ENCODE measurements at places on chromosomes 16 and 17.

DNA sequence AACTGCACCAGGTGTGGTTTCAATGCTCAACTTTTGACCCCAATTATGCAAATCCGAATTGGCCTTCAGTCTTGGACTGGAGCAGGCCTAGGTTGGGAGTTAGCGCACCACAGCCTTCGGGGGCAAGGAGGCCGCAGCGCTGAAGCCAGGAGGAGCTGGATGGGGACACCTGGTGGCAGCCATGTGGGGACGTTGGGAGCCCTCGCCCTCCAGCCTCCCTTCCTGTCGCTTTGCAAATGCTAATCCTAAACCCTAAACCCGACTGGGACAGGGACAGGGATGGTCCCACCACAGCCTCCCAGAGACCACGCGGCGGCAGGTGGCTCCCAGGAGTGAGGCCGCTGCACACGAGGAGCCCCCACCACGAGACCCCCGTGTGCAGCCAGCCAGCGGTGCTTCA, 58.7 kb downstream of the KLHDC4 start:
- no peak for ATAC-seq

GRCh38 chr17:30292286-30292858, 628 bp upstream of the BLMH start:
- peak; percentile 11 for ATAC-seq

DNA sequence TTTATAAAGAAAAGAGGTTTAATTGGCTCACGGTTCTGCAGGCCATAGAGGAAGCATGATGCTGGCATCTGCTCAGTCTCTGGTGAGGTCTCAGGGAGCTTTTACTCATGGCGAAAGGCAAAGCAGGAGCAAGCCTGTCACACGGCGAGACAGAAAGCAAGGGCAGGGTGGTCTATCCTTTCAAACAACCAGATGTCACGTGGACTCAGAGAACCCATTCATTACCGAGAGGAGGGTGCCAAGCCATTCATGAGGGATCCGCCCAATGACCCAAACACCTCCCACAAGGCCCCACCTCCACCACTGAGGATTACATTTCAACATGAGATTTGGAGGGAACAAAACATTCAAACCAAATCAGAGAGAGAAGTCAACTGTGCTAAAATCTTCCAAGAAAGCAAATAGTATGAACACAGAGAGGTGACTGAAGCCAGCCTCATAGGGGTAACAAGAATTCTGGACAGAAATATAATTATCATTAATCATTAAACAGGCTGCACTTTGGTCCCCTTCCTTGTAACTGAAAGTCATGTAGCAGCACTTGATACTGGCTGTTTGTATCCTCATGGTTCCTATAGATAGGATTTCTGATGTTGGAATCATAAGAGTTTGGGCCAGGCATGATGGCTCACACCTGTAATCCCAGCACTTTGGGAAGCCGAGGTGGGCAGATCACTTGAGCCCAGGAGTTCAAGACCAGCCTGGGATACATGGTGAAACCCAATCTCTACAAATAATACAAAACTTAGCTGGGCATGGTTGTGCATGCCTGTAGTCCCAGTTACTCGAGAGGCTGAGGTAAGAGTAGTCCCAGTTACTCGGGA, 52.5 kb upstream of the B4GALNT2 start:
- ATAC-seq = no peak

DNA sequence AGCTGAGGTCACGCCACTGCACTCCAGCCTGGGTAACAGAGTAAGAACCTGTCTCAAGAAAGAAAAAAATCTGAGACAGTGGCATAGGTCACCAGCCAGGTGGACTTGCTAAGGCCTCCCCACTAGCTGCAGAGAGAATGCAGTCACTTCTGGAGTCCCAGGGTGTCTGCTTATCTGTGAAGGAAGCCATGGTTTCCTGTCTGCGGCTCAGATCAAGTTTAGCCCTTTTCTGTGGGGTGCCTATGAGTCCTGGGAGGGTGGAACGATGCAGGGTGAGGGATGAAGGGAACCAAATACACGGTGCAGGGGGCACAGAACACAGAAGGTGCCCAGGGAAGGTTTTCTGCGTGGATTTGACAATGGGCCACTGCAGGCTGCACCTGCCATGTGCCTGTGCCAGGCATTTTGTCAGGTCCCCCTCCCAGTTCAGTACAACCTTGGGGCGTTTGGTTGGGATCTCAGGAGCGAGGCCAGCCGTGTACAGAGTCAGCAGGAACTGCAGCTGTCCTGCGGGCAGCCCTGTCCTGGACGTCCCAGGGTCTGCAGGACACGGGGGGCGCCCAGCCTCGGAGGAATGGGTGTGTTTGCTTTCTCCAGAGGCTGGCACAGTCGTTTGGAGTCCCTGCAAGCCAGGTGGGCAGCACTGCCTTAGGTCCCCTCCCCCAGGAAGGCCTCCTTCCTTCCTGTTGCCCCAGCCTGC, 41.8 kb downstream of the RAB11FIP4 start:
- ATAC-seq = peak; percentile 80

GRCh38 chr17:7631398-7632380, 1.8 kb downstream of the SHBG start:
- no peak for ATAC-seq

GRCh38 chr16:81951564-81951963, 59.7 kb downstream of the SDR42E1 start:
- no peak for ATAC-seq

- ATAC-seq = no peak
Observed at GRCh38 chr16:82991966-82992675, 365.4 kb downstream of the CDH13 start.

DNA sequence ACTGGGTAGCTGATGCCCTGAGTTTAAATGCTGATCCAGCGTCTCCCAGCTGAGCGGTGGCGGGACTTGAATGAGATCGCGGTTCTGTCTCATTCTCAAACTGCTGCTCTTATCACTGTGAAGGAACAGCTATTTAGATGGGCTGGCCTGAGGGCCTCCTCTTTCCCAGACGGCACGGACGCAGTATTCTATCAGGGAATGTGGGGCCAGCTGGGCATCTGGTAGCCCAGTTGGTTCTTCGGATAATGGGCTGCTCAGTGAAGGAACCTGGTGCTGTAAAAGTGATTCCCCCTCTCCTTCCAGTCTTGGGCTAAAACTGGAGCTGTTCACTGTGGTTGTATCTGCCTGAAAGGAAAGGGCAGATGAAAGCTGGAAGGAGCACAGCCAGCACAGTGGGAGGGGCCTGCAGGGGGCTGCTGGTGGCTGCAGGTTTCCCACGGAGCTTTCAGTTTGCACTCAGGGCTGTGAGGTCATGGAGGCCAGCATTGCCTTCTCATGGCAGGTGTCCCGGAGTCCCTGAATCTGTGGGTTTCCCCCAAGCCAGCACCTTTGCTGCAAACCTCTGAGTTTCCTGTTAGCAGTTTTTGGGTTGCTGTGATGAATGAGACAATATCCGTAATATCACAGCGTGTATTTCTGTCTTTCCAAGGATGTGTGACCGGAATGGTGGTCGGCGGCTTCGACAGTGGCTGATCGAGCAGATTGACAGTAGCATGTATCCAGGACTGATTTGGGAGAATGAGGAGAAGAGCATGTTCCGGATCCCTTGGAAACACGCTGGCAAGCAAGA, 3.6 kb downstream of the IRF8 start:
- peak; percentile 70 for ATAC-seq

GRCh38 chr17:4509923-4510617, 11.4 kb downstream of the SPNS2 start:
- peak; percentile 26 for ATAC-seq

DNA sequence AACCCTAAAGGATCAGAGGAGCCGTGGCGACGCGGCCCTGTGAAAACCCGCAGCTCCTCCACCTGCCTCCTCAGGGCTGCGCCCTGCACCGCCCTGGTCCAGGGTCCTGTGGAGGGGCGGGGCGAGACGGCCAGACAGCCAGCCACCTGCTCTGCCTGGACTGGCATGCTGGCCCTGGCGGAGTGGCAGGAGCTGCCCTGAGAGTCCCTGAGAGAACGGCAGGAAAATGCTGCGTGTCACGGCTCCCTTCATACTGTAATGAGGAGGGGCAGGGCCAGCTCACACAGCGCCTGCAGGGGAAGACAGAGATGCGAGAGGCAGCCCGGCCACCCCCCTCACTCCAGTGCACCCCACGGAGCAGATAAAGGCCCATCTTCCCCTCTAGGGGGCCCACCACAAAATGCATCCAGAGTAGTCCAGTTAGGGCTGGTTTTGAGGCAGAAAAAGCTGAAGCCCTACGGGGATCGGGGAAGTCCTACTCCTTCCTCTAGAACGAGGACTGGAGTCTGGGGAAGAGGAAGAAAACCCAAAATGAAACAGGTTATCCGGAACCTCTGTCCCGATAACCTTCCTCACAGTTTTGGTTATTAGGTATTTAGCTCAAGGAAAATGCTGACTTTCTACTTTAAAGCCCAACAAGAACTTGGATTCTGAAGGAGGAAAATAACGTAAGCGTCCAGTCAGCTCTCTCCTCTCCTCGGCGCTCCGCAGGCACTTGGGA, 97.6 kb upstream of the DNAH17 start:
- ATAC-seq = no peak

- ATAC-seq = no peak
Observed at GRCh38 chr17:60904582-60904981, 226.9 kb downstream of the BCAS3 start.

DNA sequence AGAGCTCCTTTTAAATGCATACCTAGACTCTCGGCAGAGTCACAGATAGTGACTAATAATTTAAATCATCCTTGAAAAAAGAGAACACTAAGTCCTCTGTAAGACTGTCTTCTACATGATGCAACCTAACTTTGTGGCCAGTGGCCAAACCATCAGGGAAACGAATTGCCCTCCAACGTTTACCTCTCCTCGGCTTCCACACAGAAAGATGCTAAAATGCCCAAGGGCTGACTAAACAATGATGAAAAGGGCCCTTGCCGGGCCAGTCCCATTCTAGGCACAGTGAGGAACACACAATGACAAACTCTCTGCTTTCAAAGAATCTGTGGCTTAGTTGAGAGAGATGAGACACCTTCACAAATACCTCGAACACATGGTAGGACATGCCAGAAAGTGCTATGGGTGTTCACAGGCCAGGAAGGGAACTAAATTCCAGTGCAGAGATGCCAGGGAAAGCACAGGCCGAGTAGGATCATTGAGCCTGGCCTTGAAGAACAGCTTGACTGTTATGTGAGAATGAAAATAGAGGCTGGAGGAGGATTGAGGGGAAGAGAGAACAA, 35.3 kb upstream of the PITPNM3 start:
- no peak for ATAC-seq

GRCh38 chr16:69404275-69404805, 18.5 kb upstream of the TERF2 start:
- ATAC-seq = no peak

GRCh38 chr17:39209317-39210092, 9.4 kb downstream of the RPL19 start:
- peak; percentile 87 for ATAC-seq

- no peak for ATAC-seq
Observed at GRCh38 chr17:49516180-49516579, 21.1 kb downstream of the NGFR start.

DNA sequence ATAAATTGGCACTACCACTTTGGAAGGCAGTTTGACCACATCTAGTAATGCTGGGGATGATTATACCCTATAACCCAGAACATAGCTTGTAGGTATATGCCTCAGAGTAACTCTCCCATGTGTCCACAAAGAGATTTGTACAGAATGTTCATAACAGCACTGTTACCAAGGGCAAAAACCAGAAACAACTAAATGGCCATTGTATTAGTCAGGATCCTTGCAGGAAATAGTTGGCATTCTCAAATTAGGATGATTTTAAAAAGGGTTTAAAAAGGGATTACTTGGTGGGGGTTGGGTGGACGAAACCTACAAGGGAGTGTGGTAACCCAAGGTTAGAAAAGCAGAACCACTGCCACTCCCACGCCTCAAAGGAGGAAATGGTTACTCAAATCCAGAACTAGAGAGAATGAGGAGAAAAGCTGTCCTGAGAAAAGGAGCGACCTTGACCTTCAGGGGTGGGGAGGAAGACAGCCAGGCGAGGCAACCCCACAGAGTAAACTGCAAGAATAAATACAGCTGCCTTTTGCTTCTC, 2.1 kb downstream of the CPPED1 start:
- peak; percentile 40 for ATAC-seq

GRCh38 chr16:1911467-1912214, 6.6 kb downstream of the HS3ST6 start:
- ATAC-seq = no peak

DNA sequence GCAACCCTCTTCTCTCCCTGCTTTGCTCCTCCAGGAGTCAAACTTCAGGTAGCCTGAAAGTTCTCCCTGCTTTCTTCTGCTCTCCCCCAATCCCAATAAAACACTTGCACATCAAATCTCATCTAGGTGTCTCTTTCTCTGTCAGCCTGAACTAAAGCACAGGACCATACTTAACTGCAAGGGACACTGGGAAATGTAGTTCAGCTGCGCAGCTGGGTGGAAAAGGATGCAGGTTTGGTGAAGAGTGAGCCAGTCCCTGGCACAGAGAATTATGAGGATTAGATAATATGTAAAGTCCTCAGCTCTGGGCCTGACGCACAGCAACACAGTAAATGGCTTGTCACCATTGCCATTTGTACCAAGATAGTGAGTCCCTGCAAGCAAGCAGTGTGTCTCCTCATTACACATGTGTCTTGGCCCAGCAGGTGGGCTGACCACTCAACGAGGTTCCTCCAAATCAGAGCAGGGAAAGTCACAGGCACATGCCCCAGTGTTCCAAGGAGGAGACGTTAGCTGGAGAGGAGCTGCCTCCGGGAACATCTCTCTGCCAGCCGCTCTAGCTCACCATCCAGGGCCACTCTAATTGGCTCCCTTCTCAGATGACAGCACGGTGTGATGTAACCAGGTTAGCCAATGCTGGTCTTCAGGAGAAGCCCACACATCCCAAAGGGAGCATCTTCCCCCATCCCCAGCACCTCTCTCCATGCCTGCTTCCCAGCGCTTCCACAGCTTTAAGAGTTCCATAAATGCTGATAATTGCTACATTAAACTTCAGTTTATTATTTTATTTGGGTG, 29.7 kb upstream of the IRX3 start:
- ATAC-seq = no peak

GRCh38 chr16:84593825-84594724, 23.8 kb downstream of the COTL1 start:
- peak; percentile 68 for ATAC-seq

DNA sequence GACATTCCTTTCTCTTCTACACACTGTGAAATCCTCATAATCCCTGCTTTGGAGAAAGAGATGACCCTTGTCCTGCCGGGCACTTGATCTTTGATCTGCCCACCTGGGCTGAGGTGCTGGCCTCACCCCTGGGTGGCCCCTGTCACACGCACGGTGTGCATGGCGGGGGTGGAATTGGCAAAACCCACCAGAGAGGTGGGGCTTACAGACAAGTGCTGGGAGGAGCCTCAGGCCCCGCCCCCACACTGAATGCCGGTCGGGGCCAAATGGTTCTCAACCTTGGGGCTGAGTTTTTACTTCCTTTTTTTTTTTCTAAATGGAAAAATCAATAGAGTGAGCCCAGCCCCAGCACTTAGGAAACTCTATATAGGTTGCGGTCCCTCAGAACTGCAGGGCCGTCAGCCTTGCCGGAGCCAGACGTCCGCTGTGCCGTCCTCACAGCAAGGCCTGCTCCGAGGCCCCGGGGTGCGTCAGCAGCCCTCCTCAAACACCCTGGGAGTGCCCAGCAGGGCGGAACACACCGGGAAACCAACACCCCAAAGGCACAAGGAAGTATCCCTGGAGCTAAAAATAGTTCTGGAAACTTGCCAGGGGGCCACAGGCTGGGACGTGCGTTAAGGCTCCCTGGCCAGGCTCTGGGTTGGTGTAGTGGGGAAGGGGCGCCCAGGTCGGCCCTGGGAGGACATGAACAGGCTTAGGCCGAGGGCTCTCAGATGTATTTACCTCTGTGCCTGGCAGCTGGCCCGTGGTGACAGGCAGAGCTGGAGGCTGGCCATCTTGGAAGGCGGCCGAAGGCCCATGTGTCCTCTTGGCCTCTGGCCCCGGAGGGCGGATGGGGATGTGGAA, 11.0 kb downstream of the GPRC5C start:
- no peak for ATAC-seq

All from activated T-helper 17 cell treated with anti-CD3 and anti-CD28 coated beads, Interleukin-2, amount 50 U/mL, for 72 hours (primary cell).